ENCODE measurements at places on chromosomes 12 and 14.

- DNase-seq: no peak
These were observed 88.8 kb downstream of the CCDC60 start for GRCh38 chr12:119423285-119423684.

DNA sequence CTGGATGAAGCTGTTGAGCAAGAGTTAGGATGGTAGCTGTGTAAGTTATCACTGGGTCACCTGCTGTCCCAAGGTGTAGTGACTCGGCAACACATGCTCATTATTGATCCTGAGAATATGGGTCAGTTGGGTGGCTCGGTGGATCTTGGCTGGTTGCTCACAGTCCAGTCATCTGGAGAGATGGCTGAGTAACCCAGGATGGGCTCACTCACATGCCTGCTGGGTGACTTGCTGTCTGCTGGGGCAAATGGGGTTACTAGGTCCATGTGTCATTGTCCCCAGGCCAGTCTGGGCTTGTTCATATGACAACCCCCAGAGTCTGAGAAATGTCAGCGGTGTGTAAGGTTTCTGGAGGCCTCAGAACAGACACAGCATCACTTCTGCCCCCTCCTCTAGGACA lies 69.5 kb downstream of the SLC15A4 start:
- no peak for DNase-seq

DNA sequence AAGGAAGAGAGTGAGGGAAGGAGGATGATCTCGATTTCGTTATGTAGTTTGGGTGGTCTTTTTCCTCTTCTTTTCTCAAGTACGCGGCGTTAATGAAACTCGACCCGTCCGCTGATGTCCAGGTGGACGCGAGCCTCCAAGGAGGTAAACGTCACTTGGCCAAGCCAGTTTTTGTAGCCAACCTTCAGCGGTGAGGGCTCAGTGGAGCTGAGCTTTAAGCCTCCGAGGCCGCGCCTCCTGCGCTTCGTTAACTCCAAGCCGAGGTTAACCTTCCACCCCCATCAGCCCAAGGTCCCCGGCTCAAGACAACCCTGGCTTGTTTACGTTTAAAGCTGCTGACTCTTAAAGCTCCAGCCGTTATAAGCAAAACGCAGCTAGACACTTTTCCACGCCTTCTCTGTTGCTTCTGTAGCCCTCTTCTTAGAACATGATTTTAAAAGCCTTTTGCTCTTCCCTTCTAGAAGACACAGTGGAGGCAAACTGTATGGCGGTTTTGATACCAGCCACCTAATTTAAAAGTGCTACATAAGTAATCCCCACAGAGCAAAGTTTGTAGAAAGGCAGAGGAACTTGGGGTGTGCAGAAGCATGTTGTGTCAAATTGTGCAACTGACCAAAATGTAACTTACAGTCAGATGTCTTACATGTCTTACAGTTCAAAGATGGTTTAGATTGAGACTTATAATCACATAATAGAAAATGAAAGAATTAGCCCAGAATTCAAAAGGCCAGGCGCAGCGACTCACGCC lies 923 bp upstream of the ITPR2 start:
- peak; percentile 39 for DNase-seq

DNA sequence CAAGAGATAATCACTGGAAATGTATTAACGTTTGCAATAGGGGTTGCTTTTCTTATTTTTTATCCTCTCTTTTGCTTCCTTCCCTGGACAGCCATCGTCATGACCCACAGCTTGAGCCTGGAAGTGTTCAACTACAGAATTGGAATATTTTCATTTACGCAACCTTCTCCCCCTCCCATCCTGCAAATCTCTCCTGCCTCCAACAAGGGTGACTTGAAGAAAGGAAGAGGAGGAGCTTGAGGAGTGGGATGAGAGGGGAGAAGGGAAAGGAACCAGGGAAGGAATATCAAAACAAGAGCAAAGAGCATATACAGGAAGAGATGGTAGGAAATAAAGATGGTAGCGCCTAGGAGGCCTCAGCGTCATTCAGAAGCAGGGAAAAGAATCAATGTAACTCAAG lies 1.6 kb upstream of the MANSC4 start:
- no peak for DNase-seq

GRCh38 chr12:6091786-6092566 lies 32.5 kb downstream of the VWF start:
- no peak for DNase-seq

DNA sequence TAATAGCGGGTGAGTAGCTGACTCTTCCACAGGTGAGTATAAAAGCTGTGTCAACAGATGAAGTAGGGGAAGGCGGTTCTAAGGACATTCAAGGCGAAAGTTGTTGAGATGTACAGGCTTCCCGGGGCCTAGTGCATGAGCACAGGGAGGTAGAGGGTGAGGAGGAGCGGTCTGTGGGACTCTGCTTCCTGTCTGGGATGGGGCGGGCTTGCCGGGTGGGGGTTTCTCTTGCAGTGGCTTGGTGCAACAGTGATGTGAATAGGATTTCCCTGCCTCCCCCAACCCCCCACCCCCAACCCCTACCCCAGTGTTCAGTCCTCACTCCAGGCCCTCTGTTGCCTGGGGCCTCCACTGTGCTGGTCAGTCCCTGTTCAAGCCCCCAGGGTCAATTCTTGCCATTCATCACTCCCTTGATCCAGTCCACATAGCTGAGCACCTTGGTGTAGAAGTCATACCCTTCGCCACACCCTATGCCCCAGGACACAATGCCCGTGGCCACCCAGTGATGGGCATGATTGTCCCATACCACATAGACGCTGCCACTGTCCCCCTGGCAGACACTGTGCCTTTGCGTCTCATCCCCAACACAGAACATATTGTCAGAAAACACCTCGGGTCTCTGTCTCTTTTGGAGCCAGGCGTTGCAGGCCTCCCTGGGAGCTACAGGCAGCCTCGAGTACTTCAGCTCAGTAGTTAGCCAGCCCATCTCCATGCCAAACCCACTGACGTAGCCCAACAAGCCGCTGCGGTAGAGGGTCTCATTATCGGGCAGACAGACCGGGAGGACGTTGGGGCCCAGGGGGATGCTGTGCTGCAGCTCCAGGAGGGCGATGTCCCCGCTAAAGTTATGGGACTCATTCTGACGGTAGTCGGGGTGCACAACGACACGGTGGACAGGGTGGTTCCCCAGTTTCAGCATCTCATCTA lies 4.0 kb upstream of the C1R start:
- DNase-seq: no peak

All from erythroblast (primary cell).